ENCODE measurements at places on chromosomes 5 and 9. TPM values are rescaled to one million over a fixed set of nuclear protein-coding genes. Genes with fewer than 3 reads are reported as not detected.

The GGTA1 gene
- total RNA-seq, result 0.65 TPM

The ACTBL2 gene
- total RNA-seq, result not detected

The GABRA1 gene
- total RNA-seq, result not detected

The PLCXD3 gene
- total RNA-seq, result 0.33 TPM

The TXNDC15 gene
- 70.6 TPM for total RNA-seq

The SPATA31E1 gene
- total RNA-seq, result not detected

All from vein endothelial cell (primary cell).